Right ventricle myocardium inferior (tissue), 1 donor: ENCODE measurements at places on chromosomes 12 and 14. TPM values are rescaled to one million over a fixed set of nuclear protein-coding genes. Genes with fewer than 3 reads are reported as not detected.
A peak's percentile ranks its signal among the peaks of the same experiment; 100 is the strongest.

DNA sequence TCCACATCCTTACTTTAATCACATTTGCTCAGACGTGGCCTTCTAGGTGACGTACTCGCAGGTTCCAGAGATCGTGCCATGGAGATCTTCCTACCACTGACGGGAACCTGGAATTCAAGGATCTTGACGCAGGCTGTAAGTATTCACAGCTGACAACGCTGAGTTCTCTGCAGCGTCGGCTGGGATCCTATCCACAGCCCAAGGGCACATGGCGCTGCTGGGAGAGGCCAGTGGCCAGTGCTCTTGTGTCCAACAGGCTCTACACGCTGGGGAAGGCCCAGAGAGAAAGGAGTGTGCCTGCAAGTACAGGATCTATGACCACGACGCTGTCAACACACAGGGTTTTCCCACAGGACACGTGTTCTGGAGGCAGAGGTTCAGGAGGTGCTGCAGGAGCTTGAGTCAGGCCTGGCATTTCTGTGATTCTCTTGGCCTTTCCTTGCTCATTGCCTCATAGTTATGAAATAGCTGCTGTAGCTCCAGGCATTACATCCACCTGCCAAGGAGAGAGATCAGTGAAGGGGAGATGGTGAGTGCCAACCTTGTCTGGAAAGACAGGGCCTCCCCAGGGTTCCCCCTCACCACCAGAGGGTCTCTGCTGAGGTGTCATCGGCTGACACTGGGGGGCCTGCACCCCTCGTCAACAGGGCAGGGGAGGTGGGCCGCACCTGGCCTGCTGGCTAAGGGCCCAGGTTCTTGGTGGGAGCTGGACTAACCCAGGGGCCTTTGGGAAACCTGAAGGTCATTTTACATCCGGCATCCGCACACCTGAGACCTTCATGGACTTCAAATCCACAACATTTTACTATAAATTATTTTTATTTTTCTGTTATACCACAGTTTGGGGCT is 21.3 kb downstream of the LRCOL1 start:
- DNase-seq = no peak

Gene C3AR1
- total RNA-seq = 9.0 TPM

DNA sequence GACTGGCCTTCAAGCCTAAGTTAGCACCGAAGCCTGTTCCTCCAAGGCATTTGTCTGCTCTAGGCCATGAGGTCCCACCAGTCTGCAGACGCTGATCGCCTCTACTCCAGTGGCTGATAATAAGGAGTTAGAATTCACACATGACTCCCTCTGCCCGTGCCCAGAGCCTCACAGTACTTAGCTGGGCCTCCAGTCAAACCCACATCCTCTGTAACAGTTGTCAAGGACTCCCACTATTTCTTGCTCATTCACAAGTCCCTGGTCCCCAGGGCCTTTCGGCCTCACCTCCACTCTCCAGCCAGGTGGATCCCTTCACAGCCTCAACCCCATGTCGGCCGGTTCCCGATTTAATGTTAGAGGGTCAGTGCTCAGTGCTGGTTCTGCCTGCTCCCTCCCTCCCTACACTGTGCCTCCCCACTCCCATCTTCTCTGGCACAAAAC is 6.3 kb upstream of the KRT5 start:
- no peak for DNase-seq

DNA sequence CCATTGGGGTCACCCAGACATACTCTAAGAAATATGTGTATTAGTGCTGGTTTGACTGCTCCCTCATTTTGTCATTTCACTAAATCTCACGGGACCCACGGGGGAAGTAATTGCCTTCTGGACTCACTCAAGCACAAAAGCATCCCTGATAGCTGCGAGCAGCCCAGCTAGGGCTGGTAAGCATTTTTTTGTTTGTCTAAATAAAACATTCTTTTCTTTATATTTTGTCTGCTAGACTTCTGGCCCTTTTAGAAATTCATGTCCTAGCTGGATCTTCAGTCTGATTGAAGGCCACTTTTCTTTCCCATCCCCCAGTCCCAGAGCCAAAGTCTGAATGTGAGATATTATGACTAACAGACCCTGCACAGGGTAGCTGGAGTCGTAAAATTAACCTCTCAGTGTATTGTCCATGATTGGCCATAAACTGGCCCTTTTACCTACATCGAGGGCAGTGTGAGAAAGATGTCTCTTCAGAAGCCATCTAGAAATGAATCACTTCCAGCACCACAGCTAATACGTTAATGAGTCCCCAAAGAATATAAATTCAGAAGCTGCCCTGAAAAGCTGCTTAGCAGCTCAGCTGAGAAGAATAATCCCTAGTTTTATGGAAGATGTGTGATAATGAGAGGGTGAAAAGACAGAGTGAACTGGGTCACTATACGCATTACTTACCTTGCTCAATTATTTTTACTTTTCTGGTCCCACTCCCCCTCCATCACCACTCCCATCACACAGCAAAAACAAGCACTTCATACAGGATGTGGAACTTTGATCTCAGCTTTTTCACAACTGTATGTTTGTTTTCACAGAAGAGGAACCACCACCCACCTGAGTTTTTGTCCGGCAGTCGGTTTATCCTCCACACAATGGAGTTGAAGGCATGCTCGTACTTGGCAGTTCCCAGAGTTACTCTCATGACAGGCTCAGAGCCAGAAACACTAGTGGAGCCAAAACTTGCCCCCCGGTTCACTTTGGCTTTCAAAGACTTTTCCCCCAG is 55.6 kb upstream of the GTF2A1 start:
- no peak for DNase-seq

GRCh38 chr12:5873281-5873919 is 71.7 kb downstream of the ANO2 start:
- no peak for DNase-seq

Gene MANSC4
- total RNA-seq = not detected

Gene LRRC43
- total RNA-seq = 0.70 TPM

DNA sequence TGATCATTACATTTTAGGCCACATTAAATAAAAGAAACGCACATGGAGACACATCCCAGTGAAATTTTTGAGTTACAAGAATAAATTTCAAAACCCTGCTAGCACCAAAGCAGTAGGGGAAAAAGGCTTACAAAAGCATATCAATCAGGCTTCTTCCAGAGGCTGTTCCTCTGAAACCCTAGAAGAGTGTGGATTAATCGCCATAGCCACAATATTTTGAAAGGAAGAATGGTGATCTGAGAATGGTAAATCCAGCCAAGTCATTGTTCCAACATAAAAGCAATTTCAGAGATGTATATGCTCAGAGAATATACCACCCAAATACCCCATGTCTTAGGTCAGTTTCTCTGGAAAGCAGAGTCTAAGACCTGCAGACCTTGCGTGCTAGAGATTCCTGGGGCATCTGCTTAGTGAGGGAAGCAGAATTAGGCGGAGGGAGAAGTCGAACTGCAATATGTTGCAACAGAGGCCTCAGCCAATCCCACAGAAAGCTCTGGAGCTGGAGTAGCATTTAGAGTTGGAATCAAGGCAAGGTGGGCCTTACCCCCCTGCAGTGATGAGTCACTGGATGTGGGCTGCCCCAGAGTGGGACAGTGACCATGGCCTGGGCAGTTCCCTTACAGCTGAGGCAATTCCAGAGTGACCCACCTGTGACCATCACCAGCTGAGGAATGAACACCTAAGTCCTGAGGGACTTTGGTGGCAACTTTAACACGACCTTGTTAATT is 125.2 kb downstream of the NTF3 start:
- DNase-seq = no peak

- no peak for DNase-seq
Observed at GRCh38 chr12:18332173-18332572, 70.9 kb downstream of the PIK3C2G start.

- no peak for DNase-seq
Observed at GRCh38 chr14:33711811-33712216, 239.1 kb downstream of the EGLN3 start.

- peak; percentile 92 for DNase-seq
Observed at GRCh38 chr14:80954687-80955299, 628 bp upstream of the TSHR start.

Gene LALBA
- not detected for total RNA-seq

Gene LAG3
- total RNA-seq = 0.24 TPM

DNA sequence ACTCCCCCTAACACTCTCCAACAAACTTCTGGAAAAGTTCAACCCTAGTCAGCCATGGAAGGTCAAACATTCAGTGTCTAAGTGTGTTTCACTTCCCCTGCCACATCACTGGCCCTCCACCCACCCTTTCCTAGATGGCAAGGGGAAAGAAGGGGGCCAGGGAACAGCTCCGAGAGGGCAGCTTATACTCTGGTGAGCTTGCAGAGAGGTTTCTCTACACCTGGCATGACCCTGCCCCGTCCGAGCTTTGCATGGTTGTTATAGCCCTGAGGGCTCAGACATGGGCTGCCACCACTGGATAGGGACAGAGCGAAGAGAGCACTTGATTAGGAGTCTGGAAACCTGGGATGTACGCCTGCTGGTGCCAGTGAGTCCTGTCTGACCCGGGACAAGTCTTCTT is 4.0 kb downstream of the ACVRL1 start:
- peak; percentile 32 for DNase-seq

GRCh38 chr14:65000898-65001591 is 14.3 kb downstream of the FNTB start:
- DNase-seq = no peak

DNA sequence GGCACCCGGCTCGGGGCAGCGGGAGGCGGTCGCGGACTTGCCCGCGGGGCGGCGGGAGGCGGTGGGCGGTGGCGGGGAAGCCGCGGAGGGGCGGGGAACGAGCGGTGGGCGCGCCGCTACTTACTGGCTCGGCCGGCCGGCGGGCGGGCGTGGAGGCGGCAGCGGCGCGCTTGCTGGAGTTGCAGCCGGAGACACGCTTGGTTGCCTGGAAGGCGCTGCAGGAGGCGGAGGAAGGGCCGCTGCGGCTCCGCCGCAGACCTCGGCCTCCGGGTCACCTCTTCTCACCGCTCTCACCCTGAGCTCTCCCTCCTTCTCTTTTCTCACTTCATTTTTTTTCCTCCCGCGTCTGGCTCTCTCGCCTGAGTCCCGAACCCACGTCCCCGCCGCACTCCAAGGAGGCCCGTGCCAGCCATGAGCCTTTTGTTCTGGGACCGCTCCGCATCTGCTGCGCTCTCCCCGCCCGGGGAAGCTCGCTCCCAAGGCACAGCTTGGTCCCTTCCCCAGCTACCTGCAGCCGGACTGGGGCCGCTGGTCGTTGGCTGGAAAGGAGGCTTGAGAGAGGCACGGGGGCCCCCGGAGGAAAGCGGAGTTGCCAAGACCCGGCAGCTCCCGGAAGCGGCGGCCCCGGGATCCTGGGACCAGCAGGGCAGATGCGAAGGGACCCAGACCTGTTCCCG is 592 bp upstream of the KCNK10 start:
- no peak for DNase-seq

Gene KRT73
- total RNA-seq = not detected

DNA sequence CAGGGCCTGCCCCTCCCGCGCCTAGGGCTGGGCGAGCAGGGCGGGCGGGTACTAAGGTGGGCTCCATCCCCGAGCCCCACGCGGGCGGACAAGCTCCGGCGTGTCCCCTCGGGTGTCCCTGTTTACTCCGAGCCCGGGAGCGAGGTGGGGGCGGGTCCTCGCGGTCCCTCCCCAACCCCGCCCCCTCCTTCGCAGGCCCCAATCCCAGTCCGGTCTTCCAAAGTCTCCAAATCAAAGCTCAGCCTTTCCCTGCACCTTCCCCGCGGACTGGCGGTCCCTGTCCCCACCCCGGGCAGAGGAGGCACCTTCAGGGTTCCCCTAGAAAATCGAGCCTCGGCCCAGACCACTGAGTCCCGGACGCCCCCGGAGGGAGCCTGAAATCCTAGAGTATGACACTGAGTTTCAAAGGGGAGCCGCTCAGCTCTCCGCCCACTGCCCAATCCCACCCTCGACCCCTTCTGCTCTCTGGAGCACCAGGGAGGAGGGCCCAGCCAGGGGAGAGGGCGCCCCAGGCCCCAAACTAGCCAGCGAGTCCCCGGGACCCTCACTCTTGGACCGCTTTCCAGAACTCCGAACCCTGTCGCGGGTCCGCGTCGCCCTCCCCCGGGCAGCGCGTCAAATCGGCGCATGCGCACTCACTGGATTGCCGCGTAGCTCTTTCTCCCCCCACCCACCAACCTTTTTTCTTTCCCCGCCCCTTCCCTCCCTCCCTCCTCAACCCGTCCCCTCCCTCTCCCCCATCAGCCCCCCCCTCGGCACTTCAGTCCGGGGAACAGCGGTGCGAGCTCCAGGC is at the start of gene LRP1:
Gene LRP1 (plus strand): TSS at position 758 of the 793 bp plus-strand sequence. CDS start 482 bp downstream, outside the sequence.
- DNase-seq = peak; percentile 90

GRCh38 chr14:36300337-36300736 is 20.1 kb downstream of the MBIP start:
- DNase-seq = no peak

DNA sequence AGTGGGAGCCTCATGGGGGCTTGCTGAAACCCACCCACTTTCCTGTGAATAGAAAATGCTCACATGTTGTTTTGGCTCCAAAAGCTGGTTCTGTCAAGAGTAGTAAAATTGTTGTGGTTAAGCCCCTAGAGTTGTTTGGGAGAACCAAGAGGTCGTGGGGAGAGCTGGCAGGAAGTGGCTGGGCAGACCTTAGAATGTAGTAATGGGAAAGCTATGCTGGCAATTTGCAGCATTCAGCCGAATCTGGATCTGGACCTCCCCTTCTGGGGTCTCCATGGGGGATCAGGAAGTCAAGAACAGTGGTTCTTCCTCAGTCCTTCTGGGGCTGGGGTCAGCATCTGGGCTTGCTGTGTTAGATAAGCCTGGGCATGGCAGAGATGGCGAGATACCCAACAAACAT is 150.6 kb upstream of the TBX3 start:
- DNase-seq = no peak

Gene ERP27
- total RNA-seq = 0.19 TPM

Gene PRH1
- total RNA-seq = 4.2 TPM

DNA sequence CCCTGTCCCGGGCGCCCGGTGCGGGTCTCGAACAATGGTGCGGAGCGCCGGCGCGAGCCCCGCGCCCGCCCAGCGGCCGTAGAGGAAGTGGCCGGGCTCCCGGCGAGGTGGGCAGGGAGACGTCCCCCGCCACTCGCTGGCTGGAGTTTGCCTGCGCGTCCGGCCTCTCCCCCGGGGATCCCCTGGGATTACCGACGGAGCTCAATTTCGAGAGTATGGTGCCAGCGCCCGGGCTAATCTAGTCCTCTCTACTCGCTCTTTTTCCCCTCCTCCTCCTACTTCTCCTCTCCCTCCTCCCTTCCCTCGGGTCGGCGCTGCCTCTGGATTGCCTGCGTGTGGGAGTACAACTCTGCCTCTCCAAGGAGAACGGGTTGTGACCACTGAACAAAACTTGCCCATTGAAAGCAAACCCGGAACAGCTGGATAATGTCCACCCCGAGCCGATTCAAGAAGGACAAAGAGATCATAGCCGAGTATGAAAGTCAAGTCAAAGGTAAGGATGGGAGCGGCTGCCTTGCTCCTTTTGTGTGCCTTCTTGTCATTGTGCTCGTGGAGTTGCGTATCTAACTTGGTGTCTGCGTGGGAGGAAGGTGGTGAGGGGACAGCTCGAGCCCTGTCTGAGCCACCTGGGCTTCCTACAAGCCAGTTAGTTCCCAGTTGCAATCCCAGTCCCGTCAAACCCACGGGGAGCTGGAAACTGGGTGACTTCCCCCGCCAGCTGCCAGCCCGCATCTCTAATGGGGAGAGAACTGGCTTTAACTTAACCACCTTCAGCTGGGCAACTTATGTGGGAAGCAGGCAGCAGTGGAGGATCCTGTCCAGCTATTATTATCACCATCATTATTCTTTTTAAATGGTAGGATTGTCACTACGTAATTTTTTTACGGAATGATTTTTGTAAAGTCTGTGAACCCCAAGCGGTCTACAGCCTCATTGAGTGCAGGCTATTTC is at the start of gene SRGAP1:
Gene SRGAP1 (plus strand): TSS at position 310 of the 951 bp plus-strand sequence. CDS start 117 bp downstream, at position 427.
- DNase-seq = peak; percentile 88
